RKO (cell line): ENCODE measurements at places on chromosomes 1 and 21.

- no peak for DNase-seq
These were observed 481.8 kb upstream of the NFIA start for GRCh38 chr1:60600532-60600931.

DNA sequence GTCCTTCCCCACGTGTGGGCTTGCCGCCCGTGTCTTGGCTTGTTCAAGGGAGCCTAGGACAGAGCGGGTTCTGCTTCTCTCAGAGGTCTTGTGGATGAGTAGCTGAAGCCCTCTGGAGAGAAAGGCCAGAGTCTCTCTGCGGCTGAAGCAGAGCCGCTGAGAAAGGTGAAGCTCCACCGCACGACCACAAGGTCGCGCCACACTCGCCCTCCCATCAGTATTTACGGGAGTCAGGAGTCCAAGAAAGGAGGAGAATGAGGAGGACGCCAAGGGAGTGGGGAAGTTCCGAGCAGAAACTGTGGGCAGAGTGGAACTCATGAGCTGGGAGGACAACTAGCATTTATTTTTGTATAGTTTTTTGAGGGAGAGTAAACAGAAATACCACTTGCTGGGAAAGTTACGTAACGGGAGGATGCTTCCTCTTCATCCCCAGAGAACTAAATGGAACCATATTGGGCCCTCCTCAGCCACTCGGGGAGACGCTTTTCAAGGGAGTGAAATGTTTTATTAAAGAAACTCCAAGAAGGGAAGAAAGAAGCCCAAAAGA, 51.6 kb upstream of the HAO2 start:
- DNase-seq: no peak

GRCh38 chr1:58597996-58598395, 20.9 kb upstream of the TACSTD2 start:
- no peak for DNase-seq

GRCh38 chr21:43987509-43987908, 24.6 kb upstream of the TRAPPC10 start:
- DNase-seq: no peak

- peak; percentile 81 for DNase-seq
These were observed 1.1 kb downstream of the ICMT start for GRCh38 chr1:6234502-6235295.

- DNase-seq: peak; percentile 35
These were observed 346.9 kb upstream of the DAB1 start for GRCh38 chr1:57770772-57771171.

DNA sequence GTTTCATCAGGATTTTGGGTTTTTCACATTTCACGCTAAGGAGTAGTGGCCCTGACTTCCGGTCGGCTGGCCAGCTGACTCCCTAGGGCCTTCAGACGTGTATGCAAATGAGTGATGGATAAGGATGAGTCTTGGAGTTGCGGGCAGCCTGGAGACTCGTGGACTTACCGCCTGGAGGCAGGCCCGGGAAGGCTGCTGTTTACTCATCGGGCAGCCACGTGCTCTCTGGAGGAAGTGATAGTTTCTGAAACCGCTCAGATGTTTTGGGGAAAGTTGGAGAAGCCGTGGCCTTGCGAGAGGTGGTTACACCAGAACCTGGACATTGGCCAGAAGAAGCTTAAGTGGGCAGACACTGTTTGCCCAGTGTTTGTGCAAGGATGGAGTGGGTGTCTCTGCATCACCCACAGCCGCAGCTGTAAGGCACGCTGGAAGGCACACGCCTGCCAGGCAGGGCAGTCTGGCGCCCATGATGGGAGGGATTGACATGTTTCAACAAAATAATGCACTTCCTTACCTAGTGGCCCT, 23.1 kb upstream of the TNFRSF1B start:
- DNase-seq: peak; percentile 98

- no peak for DNase-seq
These were observed 25.3 kb downstream of the YARS1 start for GRCh38 chr1:32791881-32792280.

DNA sequence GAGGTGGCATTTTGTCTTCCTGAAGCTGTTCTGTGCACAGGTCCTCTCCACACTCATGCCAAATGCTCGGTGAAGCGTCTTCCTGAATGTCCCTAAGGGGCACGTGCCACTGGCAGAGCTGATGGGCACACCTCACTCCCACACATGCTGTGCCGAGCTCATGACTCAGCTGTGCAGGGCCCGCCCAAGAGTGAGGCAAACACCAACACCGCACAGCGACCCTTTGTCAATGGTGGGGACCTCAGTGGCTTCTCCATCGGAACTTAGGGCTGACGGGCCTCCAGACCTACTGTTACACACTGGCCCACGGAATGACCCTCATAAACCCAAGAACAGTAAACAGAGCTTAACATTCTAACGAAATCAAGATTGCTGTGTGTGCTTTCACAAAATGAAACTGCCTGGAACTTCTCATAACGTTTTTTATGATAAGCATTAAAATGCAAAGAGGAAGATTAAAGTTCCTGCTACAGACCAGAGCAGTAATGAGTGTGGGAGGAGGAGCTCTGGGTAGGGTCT, 89.3 kb downstream of the SIM2 start:
- DNase-seq: no peak

DNA sequence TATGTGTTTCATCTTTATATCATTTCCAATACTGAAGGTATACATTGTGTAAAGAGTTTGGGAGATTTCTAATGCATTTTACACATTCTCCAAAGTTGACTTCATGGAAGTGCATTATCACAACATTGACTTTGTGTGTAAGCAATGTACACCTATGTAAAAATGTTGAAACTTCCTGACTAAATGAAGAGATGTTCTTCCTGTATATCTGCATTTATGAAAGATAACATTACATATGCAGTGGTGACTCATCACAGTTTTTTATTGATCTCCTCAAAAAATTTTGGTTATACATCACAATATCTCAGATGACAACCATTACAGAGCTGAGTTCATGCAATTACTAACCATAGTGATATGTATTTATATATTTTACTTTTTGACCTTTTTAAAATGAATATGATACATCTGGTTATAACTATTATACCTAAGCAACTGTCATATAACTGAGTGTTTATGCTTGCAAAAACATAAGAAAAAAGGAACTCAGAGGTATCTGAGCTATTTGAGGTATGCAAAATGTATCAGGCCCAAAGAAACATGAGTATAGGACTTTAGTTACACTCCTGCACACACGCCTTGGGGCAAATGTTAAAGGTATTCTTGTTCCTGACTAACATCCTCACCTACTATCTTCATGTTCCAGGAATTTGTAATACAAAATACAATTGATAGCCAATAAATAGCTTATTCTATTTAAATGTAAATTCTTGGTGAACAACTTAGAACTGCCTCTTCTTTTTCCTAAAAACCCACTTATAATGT, 88.2 kb upstream of the OLFM3 start:
- no peak for DNase-seq

- no peak for DNase-seq
These were observed 2.7 kb downstream of the SLAMF7 start for GRCh38 chr1:160741612-160742348.
